ENCODE measurements at places on chromosomes 2 and 18. TPM values are rescaled to one million over a fixed set of nuclear protein-coding genes. Genes with fewer than 3 reads are reported as not detected.

The ANTXR1 gene
- not detected for total RNA-seq

The FLACC1 gene
- total RNA-seq: 0.84 TPM

The SPOPL gene
- 15.1 TPM for total RNA-seq

The HMSD gene
- total RNA-seq: 9.1 TPM

The AKAIN1 gene
- not detected for total RNA-seq

The IL1RL1 gene
- total RNA-seq: 10.7 TPM

The SRD5A2 gene
- total RNA-seq: not detected

The MTLN gene
- total RNA-seq: 72.8 TPM

The ARPC2 gene
- total RNA-seq: 639 TPM

The CCDC121 gene
- total RNA-seq: 0.73 TPM

The DSG1 gene
- not detected for total RNA-seq

The POTEJ gene
- total RNA-seq: not detected

The PSTPIP2 gene
- 39.0 TPM for total RNA-seq

The LOXL3 gene
- total RNA-seq: 2.1 TPM

The RTP5 gene
- 0.30 TPM for total RNA-seq

The GTF2A1L gene
- not detected for total RNA-seq

The KIAA2012 gene
- total RNA-seq: not detected

The CRYGD gene
- total RNA-seq: not detected

The ICA1L gene
- total RNA-seq: 6.2 TPM

The AMER3 gene
- not detected for total RNA-seq

The CDCA7 gene
- 128 TPM for total RNA-seq

The GPAT2 gene
- total RNA-seq: 19.1 TPM

The CHST9 gene
- not detected for total RNA-seq

The REEP1 gene
- total RNA-seq: 0.71 TPM

The TUBA4B gene
- total RNA-seq: not detected

The AOX1 gene
- not detected for total RNA-seq

The ALPP gene
- total RNA-seq: not detected

The TFCP2L1 gene
- not detected for total RNA-seq

The SNRNP200 gene
- 191 TPM for total RNA-seq

The MOCOS gene
- 0.16 TPM for total RNA-seq

The STK16 gene
- 33.3 TPM for total RNA-seq

The RFTN2 gene
- not detected for total RNA-seq

The SLC19A3 gene
- not detected for total RNA-seq

The CNDP1 gene
- total RNA-seq: 0.09 TPM

The SKA1 gene
- 23.6 TPM for total RNA-seq

The CYP26B1 gene
- total RNA-seq: not detected

The MC5R gene
- not detected for total RNA-seq

The LOXHD1 gene
- total RNA-seq: not detected

The CHN1 gene
- total RNA-seq: 5.0 TPM

The DUSP19 gene
- 1.6 TPM for total RNA-seq

The HOXD8 gene
- not detected for total RNA-seq

The TLX2 gene
- total RNA-seq: 0.82 TPM

The AQP12A gene
- not detected for total RNA-seq
